ENCODE measurements at places on chromosomes 6 and 20.

DNA sequence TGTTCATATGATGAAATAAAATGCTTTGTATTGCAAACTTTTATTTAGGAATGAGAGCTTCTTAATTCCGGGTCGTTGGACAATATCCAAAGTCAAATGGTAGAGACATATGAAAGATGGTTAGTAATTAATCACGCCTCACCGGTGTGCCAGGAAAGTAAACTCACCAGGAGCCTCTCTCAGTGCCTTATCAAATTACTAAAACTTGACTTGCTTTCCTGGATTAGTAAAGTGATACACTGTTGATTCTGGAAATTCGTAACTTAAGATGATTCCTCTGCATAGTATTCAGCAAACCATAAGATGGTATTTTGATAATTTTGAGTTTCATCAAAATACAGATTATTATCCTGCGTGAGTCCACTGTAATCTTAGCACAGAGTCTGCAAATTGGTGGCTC is 115.2 kb downstream of the PAX1 start:
- DNase-seq = no peak

GRCh38 chr6:35073766-35074471 is 67.2 kb downstream of the TCP11 start:
- no peak for DNase-seq

GRCh38 chr20:40359131-40359912 is 329.7 kb downstream of the MAFB start:
- no peak for DNase-seq

GRCh38 chr6:163750431-163751031 is 336.0 kb downstream of the QKI start:
- DNase-seq = no peak

- DNase-seq = no peak
These were observed 320.5 kb downstream of the DHX35 start for GRCh38 chr20:39282619-39283092.

GRCh38 chr6:109121411-109121810 is 26.1 kb downstream of the CEP57L1 start:
- DNase-seq = no peak

GRCh38 chr6:53433261-53433950 is 84.7 kb upstream of the ELOVL5 start:
- DNase-seq = no peak

DNA sequence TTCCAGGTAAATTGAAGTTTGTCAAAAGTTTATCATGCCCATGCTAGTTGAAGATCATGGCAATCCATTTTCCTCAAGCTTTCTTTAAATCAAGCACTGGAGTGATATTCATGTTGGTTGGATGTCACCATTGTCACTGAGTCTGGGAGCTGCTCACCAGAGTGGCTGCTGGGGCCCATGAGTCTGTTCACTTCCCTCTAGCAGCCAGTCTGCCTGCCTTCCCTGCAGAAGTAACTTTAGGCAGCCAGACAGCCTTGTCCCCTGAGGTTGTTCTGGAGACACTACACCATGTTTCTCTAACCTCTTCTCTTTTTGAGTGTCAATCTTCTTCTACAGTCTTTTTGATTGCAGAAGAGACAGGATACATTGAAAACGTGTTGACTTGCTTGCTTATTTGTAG is 5.5 kb downstream of the SIRT5 start:
- DNase-seq = no peak

- DNase-seq = no peak
These were observed 46.3 kb downstream of the GABRR2 start for GRCh38 chr6:89268776-89269175.

DNA sequence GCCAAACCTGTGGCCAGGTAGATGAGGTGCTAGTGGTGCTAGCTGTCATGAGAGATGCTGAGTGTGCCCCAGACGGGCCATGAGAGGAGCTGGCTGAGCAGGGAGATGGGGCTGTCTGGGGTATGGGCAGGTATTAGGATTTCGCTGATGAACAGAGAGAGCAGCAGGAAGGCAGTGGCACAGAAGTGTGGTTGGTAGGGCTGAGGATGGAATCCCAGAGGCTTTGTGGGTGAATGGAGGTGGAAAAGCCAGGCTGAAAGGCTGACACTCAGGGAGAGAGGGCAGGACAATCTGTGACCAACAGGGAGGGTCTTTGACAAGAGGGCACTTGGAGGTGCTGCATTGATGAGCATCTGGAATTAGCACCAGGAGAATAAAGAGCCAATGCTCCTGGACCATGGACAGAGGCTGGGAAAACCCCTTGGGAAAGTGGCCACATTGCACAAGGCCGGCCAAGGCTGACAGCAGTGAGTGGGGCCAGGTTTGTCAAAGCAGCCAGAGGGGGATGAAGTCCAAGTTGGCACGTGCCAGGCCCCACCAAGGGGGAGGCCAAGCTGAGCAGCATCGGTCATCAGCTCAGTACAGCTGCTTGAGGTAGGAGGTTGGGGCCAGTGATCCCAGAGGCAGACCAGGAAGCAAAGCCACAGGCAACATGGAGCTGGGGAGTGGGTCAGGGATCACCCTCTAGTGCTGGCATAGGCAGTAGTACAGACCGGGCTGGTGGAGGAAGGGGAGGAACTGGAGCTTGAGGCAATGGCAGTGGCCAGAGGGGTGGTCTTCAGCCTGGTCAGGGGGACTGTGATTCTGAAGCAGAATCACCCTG is 19.7 kb upstream of the SGK2 start:
- no peak for DNase-seq

GRCh38 chr6:358432-358831 is 33.1 kb upstream of the IRF4 start:
- DNase-seq = no peak

DNA sequence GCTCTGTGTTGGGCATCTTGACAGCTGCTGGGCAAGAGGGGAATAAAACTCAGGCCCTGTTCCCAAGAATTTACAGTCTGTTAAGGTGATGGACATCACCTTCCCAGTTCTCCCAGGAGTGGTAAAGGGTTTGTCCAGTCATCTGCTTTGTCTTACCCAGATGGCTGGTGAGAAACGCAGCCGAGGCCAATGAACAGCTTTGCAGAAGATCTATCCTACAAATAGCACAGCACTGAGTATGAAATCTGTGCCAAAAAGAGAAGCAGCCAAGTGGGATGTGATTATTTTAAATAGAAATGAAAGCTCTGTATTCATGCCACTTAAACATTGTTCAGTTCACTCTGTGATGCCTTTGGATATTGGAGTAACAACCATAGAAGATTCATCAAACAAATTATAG is 132.7 kb upstream of the SLC22A16 start:
- DNase-seq = no peak

- no peak for DNase-seq
These were observed 89.4 kb upstream of the ATXN1 start for GRCh38 chr6:16850681-16851026.

DNA sequence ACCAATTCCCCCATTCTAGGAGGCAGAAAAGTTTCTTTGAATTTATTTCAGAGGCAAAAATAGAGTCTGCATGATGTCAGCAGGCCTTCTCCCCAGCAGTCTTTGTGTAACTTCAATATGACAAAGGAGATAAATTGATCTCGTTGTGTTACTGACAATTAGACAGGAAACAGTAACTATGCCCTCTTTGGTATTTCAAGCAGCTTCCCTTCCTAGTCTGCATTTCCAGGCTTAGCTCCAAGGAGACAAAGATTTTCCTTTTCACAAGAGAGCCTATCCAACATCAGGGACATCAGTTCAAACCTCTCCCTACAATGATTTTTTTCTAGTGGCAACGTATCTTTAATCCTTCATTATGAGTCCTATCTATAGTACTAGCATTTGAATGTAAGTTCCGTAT is 245.9 kb upstream of the HSF2 start:
- DNase-seq = no peak

DNA sequence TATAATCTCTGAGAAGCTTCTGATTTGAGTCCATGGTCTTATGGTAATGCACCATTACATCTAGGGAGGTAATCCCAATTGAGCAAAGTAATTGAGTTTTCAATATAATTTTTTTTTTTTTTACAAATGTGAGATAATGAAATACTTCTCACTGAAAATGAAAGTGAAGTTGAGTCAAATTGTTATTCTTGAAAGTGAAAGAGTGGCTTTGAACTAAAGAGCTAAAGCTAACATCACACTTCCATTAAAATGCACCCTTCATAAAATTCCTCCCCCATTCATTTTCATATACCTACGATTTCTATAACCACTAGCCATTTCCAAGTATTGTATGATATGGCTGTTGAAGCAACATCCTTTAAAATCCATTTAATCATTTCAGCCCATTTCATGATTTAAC is 149.1 kb upstream of the IMPG1 start:
- no peak for DNase-seq

DNA sequence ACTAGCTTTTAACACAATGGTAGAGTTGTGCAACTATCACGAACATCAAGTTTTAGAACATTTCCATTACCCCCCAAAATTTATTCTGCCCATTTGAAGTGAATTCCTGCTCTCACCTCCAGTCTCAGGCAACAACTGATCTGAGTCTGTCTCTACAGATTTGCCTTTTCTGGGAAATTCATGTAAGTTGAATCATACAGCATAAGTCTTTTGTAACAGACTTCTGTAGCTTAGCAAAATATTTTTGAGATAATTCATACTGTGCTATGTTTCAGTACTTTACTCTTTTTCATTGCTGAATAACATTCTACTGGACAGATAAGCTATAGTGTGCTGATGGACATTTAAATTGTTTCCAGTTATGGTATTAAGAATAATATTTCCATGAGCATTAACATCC is 447.3 kb upstream of the GJE1 start:
- DNase-seq = no peak

DNA sequence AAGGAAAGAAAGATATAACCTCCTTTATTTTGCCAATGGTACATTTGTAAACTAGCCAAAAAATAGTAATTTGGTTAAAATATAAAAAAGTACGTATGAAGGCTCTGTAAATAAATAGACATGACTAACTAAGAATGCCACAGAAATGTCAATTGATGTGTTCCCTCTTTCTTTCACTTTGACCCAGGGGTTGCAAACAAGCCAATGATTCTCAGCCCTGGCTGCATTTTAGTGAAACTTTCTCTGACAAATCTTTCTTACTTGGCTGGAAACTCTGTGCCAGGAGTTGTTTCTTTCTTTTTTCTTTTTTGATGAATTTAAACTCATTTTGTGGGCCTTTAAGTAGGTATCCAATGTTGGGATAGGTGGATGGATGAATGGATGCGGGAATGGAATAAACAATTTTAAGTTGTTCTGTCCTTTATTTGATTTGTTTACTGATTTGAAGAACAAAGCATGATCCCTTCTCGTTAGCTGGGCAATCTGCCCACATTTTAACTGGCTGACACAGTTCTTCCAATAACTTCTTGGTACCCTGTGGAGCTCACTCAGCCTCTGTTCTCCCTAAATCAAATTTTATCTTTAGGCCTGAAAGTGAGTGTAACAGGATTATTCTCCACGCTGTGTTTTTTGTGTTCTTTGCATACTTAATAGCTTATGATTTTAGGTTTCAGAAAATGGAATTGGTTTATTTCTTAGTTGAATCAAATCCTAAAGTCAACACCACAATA is 58.6 kb upstream of the GCLC start:
- DNase-seq = no peak

DNA sequence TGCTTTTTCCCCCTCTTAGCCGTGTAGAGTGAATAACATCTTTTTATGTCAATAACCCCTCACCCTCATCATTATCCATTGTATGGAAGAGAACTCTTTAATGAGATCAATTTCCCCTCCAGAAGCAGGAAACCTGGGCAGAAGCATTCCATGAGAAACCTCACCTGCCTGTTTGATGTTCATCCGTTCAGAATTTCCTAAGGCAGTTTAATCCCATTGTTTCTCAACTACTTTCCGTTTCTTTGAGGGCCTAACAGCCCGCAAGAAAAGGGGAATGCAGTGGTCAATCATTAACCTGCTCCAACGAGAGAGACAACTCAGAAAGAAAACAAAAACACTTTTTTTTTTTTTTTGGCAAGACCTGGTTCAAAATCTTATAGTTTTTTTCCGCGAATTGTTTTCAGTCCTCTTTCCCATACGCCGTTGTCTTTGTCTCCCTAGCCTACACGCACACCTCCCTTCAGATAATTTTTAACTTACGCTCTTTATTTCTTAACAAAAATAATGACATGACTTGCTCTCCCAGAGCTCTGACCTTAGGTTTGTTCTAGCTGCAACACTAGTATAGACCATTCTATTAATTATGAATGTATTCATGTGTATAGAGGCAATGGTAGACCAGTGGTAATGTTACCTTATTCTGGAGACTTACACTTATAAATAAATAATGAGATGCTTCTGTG is 25.6 kb upstream of the ID4 start:
- DNase-seq = no peak

- DNase-seq = no peak
These were observed 98.9 kb downstream of the TBXT start for GRCh38 chr6:166068768-166069167.

DNA sequence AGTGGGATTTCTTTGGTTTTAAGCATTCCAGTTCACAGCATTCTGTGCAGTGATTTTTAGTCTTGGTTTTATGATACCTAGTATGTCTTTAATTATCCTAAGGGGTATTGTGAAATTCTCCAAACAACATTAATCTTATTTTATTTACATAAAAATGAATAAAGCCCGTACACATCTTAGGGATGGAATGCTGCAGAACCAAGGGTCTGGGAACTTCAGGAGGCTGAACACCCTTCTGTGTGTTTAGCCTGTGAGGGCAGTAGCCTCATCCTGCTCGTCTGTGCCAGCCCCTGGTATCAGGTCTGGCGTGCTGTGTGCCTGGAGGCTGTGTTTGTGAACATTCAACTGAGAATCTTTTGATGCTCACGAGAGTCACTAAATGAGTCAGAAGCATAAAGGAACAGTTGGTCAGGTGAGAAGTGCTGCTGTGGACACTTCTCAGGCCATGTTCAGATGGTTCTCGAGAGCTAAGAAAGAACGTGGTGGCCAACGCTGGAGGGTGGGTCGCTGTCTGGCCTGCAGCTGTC is 25.2 kb upstream of the C20orf204 start:
- DNase-seq = no peak

DNA sequence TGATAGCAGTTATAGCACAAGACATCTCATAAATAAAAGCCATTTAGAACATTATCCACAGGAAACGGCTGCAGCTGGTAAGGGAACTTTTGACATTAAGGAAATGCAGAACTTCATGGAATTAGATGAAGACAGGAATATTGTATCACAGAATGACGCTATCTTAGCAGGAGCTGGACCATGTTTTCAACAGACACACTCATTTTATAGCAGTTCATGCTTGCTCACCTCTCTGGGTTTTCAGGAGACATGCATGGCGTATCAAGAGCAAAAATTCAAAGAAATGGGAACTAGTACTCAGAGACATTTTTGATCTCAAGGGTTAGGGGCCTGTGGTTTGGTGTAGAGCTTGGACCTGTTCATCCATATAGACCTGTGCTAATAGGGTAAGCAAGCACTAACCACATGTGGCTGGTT is 125.0 kb downstream of the FYN start:
- no peak for DNase-seq

DNA sequence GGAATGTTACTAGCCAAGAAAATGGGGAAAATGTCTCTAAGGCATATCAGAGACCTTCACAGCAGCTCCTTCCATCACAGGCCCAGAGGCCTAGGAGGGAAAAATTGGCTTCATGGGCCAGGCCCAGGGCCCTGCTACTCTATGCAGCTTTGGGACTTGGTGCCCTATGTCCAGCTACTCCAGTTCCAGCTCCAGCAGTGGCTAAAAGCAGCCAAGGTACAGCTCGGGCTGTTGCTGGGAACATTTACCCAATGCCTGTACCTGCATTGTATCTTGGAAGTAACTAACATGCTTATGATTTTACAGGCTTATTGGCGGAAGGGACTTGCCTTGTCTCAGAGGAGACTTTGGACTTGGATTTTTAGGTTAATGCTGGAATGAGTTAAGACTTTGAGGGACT is 390.6 kb downstream of the GRIK2 start:
- no peak for DNase-seq

- DNase-seq = no peak
These were observed 22.1 kb downstream of the ADGRF5 start for GRCh38 chr6:46899659-46900058.

Measured in esophagus squamous epithelium (tissue), 5 donors.